ENCODE measurements at places on chromosomes 5 and 9.
A peak's percentile ranks its signal among the peaks of the same experiment; 100 is the strongest.

DNA sequence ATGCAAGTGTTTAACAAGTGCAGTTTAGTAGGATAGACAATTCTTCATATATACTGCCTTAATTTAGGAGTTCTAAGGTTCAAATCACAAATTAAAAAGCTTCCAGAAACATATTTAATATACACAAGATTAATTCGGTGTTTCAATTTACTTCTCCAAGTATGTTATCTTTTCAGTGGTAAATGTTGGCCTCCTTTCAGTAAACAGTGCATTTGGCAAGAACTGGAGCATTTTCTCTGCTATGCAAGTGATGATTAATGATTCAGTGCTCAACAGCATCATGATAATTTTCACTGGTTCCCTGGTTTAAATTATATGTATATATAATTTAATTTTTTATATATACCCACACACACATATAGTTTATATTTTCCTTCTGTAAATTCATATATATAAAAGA, 541.7 kb downstream of the EFNA5 start:
- DNase-seq, result peak; percentile 24

GRCh38 chr5:96730586-96730985, 68.4 kb downstream of the CAST start:
- DNase-seq, result no peak

GRCh38 chr9:116925121-116925520, 238.0 kb downstream of the TRIM32 start:
- DNase-seq, result no peak

DNA sequence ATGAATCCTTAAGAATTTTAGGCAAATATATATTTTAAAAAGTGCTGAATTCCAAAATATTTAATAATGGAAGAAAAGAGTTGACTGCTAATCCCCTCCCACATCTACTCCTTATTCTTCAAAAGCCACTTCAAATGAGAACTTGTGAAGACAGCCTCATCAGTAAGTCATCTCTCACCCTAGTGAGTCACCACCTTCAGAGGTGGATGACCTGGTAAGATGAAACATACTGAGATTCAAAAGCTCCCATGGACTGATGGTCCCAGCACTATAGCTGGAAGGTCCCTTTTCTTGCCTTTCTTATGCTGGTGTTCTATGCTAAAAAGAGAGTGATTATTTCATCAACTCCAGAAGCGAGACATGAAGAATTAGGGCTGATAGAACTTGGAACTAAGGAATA, 37.8 kb upstream of the SPDL1 start:
- DNase-seq, result peak; percentile 72

Measured in kidney glomerular epithelial cell (primary cell).